Stimulated activated CD8-positive, alpha-beta memory T cell treated with anti-CD3 and anti-CD28 coated beads, Interleukin-4, amount 100 ng/mL, for 24 hours (primary cell): ENCODE measurements at places on chromosomes 16 and 17.
A peak's percentile ranks its signal among the peaks of the same experiment; 100 is the strongest.

DNA sequence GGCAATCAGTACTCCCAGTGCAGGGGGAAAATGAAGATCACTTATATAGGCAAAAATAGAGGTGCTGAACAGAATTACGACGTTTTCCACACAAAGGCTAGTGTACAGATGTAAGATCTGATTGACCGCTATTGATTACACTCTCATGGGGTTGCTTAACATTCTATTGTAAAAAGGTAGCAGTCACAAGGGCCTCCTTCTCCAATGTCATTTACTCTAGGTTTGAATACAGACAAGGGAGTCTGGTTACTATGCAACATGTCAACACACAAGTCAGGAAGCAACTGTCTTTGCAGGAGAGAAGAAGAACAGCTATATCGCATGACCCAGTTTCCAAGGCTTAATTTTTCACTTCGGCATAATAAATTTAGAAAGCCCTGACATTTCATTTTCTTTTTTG is 7.9 kb downstream of the KRT37 start:
- DNase-seq, result no peak

DNA sequence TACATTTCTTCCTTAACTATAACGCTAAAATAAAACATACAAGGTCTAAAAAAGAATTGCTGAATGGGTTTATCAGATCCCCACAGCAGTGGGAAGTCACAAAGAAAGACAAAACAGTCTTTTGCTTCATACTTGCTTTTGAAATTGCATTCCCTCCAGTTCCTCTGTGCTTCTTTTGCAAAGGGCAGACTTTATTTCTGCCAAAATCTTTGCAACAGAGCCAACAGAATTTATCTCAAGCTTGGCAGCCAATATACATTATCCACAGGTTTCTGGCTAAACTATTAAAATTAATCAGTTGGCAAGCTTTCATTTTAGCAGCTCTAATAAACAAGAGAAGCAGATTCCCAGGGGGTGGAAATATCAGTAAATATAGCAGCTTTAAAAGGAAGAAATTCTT is 378.9 kb upstream of the CA10 start:
- no peak for DNase-seq

DNA sequence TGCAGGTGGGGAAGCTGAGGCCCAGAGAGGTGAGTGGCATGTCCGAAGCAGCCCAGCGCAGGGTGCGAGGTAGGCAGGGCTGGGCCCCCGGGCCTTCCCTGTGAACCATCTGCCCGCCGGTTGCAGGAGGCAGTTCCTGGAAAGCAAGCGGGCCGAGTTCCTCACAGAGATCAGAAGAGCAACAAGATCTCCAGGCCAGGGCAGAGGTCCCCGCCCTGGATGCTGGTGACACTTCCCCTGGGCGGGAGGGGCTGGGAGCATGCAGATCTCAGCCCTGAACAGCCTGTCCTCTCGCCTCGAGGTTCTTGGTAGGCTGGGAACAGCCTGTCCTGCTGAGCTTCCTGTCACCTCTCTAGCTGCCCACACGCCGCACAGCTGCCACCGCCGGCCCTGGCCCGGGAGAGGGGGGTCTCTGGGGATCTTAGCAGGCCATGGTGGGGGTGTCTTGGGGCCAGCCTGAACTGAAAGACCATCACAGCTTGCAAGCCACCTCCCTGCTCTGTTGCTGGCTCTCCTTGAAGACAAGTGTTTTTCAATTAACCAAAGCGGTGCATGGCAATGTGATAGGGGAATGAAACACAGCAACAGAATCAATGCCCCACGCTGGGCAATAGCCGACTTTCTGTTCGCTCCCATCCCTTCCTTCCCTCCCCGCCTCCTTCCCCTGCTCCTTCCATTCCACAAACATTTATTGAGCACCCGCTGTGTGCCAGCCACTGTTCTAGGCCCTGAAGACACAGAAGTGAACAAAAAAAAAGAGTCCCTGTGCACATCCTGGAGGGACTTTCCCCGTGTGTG is 31.7 kb downstream of the SOCS1 start:
- peak; percentile 59 for DNase-seq

DNA sequence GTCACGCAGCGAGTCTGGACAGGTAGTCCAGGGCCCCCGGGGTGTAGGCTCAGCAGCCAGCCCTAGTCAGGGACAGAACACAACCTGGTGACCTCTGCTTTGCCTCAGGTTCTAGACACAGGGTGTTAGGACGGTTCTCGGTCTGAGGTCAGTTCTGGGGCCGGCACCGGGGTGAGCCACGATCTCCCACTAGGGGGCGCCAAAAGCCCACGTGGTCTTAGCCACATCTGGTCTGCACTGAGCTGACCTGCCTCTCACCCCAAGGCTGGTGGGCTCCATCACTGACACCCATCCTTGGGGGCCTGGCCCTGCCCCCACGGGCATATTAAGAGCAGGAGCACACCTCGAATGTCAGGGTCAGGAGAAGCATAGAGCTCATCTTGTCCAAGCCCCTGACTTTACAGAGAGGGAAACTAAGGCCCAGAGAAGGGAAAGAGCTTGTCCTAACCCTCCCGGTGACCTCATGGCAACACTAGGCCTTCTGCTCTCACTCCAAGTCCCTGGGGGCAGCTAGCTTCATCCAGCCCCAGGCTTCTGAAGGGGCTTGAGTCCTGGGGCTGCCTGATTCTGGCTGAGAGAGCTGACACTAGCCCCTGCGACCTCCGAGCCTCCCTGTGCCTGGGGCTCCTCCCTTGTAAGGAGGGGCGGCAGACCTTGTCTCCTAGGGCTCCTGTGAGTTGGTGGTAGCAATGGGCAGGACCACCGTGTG is 9.0 kb downstream of the SLC5A10 start:
- peak; percentile 78 for DNase-seq
